ENCODE measurements at places on chromosomes 12 and 14.

DNA sequence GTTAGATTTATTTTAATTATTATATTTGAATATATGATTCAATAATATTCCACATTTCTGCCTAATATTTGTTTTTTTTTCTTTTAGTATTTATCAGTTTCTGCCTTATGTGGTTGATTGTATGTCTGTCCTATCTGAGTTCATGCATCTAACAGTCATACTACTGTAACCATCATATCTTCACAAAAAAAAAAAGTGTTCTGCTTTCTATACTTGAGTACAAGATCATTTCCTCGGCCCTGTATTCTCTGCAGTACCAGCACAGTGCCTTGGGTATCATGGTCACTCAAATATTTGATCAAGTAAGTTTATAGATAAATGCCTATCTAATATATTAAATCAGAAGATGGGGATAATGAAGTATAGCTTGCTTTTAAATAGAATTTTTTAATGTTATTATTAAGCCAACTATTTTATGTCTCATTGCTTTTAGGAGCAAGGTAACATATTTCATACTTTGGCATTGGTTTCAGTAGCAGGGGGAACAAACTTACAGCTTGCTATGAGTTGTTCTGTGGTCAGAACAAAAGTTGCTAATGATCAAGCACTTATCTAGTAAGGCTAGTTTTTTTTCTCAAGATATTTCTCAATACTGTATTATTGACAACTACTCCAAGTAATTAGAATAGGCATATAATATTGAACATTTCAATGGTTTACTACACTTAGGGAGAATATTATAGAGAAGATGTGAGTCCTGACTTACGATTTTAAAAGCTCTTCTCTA lies 290.5 kb upstream of the FBXO33 start:
- no peak for DNase-seq

DNA sequence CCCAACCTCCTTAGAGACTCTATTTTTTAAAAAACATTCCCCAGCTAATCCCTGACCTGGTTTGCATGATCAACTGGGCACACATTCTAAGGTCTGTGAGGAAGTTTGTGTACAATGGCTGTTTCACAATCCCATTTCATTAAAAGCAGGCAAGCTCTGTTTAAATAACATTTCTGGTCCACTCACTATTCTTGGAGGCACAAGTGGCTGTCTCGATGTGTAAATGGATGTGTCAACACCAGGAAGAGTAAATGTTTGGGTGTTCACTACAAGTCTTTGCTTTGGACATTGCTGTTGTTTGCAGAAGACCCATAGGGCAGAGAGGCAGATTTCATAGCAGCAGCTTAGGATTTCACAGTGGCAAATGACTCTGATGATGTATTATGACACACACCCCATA lies 98.3 kb downstream of the PDZRN4 start:
- DNase-seq = no peak

DNA sequence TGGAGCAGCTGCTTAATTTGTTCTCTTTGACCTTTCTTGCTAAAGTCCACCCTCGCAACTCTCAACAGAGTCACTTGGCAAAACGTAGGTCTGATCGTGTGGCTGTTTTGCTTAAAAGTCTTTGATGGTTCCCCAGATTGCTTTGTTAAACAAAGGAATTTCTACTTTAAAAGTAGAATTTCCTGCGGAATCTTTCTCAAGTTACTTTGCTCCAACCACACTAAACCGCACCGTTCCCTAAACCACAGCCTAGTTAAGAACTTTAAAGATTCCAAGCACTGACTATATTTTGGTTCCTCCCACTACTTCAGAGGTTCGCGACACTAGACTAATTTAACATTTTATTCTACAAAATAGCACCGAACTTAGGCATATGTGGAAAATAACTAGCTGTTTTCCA lies 114.8 kb upstream of the FGD4 start:
- no peak for DNase-seq

DNA sequence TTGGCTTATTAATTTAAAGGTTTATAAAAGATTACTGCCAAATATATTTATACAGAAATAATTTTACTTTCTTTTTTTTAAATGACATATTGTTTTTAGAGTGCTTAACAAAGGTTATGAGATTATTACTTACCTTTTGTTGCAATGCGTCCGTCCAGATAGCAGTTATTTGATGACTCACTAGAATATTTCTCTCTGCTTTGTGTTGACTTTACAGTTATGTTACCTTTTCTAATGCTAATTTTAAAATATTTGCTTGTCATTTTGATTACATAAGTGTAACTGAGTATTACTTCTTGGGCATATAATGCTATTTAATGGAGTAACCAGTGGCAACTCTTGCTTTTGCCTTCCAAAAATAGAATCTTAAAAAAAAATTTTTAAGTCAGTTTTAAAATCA lies 6.3 kb upstream of the PZP start:
- no peak for DNase-seq

GRCh38 chr12:126582231-126582630 lies 1517.0 kb downstream of the AACS start:
- no peak for DNase-seq

GRCh38 chr12:17577405-17577804 lies 512.6 kb downstream of the RERGL start:
- DNase-seq = no peak

- no peak for DNase-seq
Observed at GRCh38 chr12:78403136-78403535, 461.4 kb upstream of the SYT1 start.

DNA sequence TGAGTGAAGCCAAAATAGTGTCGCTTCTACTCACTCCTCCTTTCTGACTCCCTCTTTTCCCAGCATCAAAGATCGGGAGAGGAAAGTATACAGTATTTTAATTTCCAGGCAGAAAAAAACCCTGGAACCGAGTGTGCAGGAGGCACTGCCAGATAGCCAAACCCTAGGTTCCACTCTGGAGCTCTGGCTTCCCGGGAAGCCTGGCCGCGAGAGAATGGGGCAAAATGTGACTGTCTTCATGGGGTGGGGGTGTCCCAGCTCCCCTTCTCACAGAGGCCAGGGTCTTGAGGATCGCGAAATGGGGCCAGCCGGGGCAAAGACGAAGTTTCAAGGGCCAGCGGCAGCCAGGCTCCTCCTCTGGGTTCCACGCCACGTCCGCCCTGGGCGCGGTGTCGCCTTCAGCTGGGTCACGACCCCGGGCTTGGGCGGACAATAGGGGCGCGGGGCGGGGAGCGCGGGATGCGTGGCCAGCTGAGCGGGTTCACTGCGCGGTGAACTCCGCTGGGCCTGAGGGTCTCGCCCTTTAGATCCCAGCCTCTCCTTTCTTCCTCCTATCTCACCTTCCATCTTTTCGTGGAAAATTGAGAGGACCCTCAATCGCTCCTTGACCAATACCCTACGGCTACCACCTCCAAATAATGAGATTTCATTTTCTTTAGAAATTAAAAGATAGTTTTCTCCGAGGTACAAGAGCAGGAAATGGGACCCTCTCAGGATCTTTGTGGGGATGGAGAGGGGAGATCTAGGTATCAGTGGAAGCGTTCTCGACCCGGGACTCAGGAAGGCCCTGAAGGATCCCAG lies 6.7 kb downstream of the HOXC4 start:
- DNase-seq = peak; percentile 61

All from H7 (cell line).